Fibroblast of skin of scalp (primary cell): ENCODE measurements at places on chromosomes 4 and X.
A peak's percentile ranks its signal among the peaks of the same experiment; 100 is the strongest.

- no peak for DNase-seq
Observed at GRCh38 chr4:10816571-10816970, 132.0 kb upstream of the CLNK start.

DNA sequence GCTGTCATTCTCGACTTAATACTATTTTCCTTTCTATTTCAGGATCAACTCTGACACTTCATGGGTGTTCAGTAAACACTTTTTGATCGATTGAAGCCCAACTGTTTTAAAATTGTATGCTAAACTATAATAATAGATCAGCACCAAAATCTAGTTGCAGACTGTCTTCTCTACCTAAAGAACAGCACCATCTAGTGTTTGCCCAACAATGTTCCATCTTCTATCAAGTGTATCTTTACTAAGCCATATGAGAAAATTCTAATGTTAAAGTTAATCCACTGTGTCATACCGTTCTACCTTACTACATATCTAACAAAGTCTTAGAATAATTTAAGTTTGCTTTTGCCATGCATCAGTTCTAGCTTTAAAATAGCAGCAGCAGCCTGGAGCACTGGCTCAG lies 113.0 kb upstream of the PRDX4 start:
- DNase-seq = peak; percentile 31

DNA sequence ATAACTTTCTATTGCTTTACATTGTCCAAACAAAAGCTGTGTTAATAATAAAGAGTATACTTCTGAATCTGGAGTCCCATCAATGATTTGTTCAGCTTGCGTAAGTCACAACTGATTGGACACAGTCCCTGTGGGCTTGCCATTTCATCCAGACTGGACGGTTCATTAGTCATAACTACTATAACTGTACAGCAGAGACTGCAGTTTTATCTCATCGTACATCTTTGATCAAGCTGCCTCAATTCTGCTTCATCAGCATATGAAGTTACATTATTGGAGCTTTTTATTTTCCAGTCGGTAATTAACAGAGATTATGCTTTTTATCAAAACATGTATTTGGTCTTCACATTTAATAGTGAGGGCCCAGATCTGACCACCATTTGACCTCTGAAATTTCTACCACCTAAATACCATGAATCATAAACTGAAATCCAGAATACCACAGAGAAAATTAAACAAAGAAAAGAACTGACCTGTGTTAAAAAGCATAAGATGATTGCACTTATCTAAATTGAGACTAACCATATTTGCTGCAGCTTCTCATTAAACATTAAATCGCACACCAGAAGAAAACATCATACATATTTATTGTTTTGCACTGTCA lies 12.5 kb upstream of the MAB21L2 start:
- DNase-seq = peak; percentile 8

- DNase-seq = peak; percentile 95
Observed at GRCh38 chr4:77695774-77696173, 90.2 kb downstream of the CXCL13 start.

GRCh38 chrX:49999087-49999486 lies 76.7 kb downstream of the CLCN5 start:
- no peak for DNase-seq

DNA sequence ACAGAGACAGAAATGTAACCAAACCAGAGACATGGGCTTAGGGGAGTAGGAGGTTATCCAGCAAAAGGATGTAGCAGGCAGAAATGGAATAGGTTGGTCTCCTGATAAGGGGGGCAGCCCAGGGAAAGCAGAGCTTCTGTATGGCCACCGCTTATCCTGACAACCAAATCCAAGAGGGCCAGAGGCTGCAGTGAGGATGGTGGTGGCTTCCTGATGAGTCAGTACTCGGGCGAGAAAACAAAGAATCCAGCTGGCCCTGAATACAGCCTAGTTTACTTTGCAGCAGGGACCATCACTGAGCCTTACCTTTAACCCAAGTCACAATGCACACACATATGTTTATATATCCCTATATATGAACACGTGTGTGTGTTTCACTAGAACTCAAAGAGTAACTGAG lies 129.7 kb upstream of the FTHL17 start:
- no peak for DNase-seq

DNA sequence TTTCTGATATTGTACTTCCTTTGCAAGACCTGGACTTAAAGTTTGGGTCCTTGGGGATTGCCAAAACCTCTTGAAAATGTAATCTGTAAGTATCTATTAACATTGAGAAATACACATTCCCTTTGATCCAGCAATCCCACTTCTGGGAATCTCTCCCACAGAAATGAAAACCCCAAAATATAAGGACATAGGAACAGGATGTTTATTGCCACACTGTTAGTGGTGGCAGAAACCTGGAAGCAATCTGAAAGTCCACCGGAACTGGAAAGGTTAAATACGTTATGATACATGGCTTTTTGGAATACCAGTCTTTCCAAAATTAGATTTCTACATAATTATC lies 71.2 kb upstream of the STX18 start:
- DNase-seq = no peak

DNA sequence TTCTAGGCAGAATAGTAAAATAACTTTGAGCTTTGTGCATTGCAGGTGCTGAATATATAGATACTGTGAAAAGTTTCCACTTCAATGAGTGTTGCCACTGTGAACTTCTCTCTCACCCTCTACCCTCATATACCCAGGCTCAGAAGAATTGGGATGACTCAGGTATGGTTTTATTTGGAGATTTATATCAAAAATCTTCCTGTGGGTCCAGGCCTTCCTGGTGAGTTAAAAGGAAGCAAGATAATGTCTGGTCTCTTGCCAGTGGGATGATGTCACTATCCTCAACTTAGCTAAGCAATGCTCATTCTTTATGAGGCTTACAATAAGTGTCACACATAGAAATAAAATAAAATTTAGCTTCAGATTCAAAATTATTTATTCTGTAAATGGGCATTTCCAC lies 153.3 kb upstream of the TENT5D start:
- no peak for DNase-seq

DNA sequence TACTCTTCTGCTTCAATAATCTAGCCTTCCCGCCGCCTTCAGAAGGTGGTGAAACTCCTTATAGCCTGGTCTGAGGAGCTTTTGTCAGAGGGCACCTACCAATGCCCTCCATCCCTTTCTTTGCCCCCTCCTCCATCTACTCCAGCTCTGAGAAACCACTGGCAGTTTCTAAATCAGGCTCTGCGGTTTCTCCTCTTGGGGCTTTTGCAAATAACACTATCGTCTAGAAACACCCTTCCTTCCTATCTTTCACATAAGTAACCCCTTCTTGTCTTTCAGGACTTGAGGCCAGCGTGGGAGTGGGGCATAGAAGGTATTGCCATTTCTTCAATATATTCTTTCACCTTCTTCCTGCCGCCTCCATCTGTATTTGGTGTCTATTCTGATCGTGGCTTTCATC lies 1.2 kb upstream of the EFHC2 start:
- DNase-seq = no peak

GRCh38 chrX:3548765-3549391 lies 164.6 kb downstream of the PRKX start:
- DNase-seq = peak; percentile 86

- DNase-seq = no peak
Observed at GRCh38 chr4:134189949-134190348, 11.6 kb downstream of the PABPC4L start.

- DNase-seq = no peak
Observed at GRCh38 chrX:1388651-1389050, 3.3 kb downstream of the SLC25A6 start.

- DNase-seq = no peak
Observed at GRCh38 chr4:125397226-125397625, 82.5 kb downstream of the FAT4 start.

DNA sequence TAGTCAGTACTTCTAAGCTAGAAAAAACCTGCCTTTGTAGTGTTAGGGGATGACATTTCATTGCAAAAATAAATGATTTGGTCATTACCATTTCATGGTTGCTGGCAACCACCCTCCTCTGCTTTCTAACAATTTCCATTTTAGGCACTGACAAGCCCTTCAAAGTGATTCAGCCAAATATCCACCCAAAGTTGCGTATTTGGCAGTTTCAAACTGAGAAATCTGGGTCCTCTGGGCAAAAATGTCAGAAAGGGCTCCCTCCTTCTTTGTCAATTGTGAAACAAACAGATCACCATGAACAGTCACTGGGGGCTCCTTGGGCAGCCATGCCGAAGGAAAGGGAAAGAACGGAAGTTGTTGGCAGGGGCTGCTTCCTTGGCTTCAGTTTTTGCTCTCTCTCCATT lies 33.0 kb downstream of the PLAC1 start:
- no peak for DNase-seq

- DNase-seq = no peak
Observed at GRCh38 chr4:25301471-25301870, 11.1 kb upstream of the ZCCHC4 start.

GRCh38 chr4:55483315-55483714 lies 63.4 kb downstream of the CLOCK start:
- no peak for DNase-seq
